Activated CD4-positive, CD25-positive, alpha-beta regulatory T cell treated with anti-CD3 and anti-CD28 coated beads, Interleukin-2, amount 50 U/mL, for 72 hours (primary cell): ENCODE measurements at places on chromosomes 3 and 15.

GRCh38 chr15:39961051-39961450 is 27.1 kb downstream of the EIF2AK4 start:
- DNase-seq: no peak

- DNase-seq: no peak
Observed at GRCh38 chr3:9863058-9863772, 16.8 kb downstream of the CIDEC start.

- no peak for DNase-seq
Observed at GRCh38 chr15:53506370-53506769, 253.1 kb downstream of the WDR72 start.

GRCh38 chr15:55403531-55403930 is 4.6 kb downstream of the CCPG1 start:
- no peak for DNase-seq

GRCh38 chr3:122800031-122800430 is 5.2 kb downstream of the SLC49A4 start:
- no peak for DNase-seq
